ENCODE measurements at places on chromosomes 2 and 18.

- DNase-seq = no peak
Observed at GRCh38 chr2:102622646-102623045, 3.3 kb downstream of the SLC9A2 start.

DNA sequence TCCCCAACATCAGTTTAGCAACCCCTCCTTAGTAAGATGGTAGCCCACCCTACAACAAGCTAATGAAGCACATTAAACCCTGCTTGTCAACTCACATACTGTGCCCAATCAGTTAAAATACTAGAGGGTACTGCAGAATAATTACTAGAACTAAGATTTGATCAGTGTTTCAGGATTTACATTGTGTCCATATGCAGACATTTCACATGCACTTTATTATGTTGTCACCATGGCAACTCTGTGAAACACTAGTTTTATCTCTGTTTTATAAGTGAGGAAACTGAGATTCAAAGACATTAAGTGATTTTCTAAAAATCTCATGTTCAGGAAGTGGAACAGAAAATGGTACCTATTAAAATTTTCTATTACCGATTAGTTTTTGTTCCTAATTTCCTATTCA is 61.7 kb downstream of the CYBRD1 start:
- no peak for DNase-seq

DNA sequence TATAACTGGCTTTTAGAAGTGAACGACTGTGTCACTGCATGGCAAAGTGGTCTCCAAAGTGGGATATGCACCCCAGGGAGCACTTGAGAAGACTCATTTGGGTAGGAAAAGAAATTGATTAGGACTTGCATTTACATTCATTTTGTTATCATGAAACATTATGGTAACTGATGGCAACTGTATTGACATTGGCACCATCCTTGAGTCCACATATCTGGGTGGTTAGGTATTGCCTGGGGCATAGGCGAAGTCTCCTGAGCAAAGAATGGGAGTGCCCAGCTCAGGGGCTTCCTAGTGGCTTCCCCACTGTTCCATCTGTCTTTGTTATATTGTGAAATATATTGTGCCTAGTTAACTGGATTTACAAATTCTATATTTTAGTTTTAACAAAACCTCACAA is 29.2 kb downstream of the SPATS2L start:
- no peak for DNase-seq

DNA sequence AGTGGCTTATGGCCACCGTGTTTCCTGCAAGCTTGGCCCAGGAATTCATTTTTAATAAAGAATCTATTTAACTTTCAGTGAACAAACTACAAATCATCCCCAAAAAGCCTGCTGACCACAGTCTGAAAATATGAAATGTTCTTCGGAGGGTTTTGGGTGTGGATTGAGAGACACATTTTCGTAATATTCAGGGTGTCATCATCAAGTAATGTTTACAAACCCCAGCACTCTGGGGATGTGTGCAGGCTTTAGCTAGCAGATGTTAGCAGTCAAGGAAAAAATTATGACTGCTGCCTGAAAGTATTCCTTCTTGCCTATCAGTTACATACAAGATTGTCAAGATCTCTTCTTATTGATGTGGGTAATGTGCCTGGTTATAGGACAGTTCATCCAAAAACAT is 143.9 kb upstream of the FN1 start:
- DNase-seq = no peak

DNA sequence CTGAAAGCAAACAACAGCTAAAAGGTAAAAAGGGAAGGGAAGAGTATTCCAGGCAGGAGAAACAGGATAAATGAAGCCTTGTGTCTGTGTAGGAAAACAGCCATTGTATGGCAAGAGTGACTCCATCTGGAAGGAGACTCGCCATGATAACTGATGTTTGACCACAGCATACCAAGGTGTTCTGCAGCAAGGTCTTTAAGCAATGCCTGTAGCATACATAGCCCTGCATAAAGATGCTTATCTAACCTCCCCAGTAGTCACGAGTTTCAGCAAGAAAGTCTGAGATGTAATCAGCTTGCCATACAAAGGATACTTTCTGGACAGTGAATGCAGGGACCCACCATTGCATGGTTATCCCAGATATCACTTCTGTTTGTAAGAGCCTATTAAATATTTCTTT is 11.9 kb upstream of the CCNT2 start:
- no peak for DNase-seq

- no peak for DNase-seq
Observed at GRCh38 chr2:100820273-100820522, 259 bp downstream of the NPAS2 start.

- DNase-seq = no peak
Observed at GRCh38 chr2:167438206-167438605, 549.9 kb downstream of the XIRP2 start.

DNA sequence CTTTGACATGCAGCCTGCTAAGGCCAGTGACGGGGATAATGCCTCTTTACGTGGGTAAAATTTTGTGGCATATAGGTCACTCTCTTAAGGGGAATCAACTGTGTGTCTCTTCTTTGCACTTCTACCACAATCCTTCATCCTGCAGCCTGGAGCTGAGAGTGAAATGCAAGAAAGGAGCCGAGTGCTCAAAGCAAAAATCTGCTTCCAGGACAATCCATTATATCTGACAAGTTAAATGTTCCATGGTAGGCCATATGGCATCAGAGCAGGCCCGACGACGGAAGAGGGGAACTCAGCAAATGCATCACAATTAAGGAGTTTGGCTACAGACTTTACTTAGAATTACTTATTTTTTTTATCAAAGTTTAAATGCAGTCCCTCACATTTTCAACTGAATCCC is 171.2 kb downstream of the TCF4 start:
- DNase-seq = no peak

DNA sequence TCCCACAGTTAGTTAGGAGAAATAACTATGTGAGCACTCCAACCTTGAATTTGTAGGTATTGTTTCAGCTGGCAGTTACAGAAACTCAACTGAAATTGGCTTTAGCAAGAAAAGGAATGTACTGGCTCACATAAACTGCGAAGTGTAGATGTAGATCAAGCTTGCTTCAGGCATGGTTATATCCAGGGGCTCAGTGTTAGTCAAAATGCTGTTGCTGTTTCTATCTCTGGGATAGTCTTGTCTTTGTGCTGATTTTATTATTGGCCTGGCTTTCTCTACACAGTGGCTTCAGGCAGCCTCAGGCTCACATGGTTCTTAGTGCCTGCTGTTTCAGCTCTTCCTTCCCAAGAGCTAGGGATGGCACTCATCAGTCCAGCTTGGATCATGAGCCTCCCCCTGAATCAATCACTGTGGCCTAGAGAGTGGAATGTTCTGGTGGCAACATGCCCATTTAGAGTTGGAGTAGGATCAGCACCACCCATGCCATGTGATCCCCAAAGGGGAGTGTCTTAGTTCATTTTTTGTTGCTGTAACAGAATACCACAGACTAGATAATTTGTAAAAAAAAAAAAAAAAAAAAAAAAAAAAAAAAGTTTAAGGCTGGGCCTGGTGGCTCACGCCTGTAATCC is 69.1 kb upstream of the FOXI3 start:
- DNase-seq = no peak

DNA sequence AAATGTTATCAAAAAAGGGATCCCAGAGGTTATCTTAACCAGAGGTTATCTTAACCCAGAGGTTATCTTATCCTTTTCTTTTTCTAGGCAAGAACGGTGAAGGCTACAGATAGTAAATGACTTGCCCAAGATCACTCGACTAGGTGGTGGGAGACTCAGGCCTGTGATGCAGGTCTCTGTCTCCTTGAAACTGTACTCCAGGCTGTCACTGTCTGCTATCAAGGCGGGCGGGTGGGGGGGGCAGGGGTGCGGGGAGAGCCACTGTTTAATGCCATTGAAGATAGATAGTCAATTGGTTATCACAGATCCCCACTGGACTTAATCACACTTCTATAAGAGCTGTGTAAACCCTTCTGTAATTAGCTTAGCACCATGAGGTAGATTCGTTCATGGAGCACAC is 315.9 kb upstream of the TCF4 start:
- DNase-seq = no peak

DNA sequence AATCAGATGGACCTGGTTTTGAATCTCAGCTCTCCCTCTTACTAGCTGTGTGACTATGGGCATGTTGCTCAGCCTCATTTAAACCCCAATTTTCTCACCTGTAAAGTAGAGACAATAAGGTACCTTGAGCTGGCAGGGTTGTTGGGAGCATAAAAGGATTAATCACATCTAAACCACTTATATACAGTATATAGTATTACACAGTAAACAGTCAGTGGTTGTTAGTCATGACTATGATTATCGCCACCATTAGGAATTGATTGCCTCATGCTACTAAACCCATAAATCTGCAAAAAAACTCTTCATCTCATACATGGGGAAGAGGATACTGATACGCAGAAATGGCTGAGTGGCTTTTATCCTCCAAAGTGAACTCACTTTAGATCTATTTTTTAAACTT is 65.8 kb downstream of the INO80D start:
- no peak for DNase-seq

DNA sequence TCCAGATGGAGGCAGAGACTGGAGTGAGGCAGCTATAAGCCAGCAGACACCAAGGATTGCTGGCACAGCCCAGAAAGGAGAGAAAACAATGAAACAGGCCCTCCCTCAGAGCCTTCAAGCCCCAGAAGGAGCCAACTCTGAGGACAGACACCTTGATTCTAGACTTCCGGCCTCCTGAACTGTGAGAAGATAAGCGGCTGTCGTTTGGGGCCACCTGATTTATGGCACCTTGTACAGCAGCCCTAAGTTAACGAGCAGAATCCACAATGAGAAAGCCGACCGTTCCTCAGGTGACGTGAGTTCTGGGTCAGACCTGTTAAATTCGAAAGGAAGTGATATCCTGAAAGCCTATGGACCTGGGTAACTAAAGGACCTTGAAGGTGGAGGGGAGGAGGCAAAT is 7.3 kb upstream of the CNDP2 start:
- no peak for DNase-seq

GRCh38 chr18:6366776-6367175 is 47.9 kb downstream of the L3MBTL4 start:
- no peak for DNase-seq

GRCh38 chr2:239523954-239524330 is 123.1 kb upstream of the HDAC4 start:
- DNase-seq = no peak

DNA sequence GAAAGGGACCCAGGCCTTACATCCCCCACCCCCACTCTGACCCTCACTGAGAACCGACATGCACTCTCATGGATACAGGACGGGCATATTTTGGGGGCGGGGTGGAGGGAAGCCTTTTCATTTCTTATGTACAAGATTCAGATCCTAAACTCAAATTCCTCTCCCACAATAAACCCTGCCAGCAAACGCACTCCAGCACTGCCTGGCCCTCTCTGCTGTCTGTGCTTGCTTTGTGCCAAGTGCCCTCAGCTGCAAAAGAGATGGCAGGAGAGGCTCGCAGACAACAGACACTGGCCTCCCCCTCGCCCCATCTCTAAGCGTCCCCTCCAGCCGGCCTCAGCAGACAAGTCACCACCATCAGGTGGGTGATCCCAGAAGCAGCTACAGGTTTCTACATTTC is 42.4 kb downstream of the FAM168B start:
- no peak for DNase-seq

GRCh38 chr2:17398770-17399169 is 119.5 kb downstream of the RAD51AP2 start:
- DNase-seq = no peak

- no peak for DNase-seq
Observed at GRCh38 chr2:174058026-174058425, 92.9 kb upstream of the SP3 start.

DNA sequence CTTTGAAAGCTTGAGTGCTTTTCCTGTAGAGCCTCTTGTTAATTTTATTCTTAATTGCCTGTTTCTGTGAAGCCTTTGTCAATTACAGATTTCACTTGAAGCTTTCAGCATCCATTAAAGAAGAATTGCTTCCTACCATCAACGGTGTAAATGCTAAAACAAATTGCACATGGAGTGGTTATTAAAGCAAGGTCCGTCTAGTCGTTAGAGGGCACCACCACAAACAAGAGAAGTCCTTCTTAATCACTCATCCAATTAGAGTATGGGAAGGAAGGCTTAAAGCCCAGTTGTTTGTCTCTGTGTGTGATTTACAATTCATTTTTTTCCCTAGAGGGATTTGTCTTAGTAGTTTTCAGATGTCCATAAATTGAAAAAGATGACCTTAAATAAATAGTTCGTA is 1.6 kb downstream of the KCNJ3 start:
- DNase-seq = no peak

DNA sequence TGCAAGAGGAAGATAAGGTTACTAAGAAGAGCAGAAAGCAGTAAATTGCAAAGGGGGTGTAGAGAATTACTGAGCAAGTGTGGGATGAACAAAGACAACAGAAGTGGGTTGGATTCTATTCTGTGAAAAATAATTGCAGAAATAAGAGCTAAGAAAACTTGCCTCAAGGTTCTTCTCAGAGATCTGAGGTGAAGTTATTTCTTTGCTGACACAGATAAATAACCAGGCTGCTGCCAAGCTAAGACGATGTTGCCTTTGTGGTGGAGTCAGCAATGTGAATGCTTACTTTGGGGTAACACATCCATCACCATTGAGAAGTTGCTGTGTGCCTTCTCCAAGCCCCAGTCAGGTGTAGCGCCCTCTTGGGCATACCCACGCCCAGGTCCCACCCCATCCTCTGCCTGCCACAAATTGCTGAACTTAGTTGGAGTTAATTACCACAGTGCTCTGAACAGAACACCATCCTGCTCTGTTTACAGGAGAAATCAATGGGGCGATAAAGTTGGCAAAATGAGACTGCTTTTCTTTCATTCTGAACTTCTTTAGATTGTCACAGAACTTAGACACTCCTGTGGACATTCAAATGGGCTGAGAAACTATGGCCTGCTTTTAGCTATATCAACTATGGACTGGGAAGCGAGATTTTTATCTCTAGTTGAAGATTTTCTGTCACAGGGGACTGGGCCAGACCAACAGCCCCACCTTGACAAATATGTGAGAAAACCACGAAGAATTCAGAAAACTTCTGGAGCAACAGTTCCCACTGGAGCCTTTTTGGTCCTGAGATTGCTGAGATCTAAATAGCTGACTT is 283.6 kb downstream of the TMX3 start:
- DNase-seq = no peak

GRCh38 chr18:27577265-27577664 is 392.2 kb upstream of the CHST9 start:
- no peak for DNase-seq
